ENCODE measurements at places on chromosomes 7 and 10.

DNA sequence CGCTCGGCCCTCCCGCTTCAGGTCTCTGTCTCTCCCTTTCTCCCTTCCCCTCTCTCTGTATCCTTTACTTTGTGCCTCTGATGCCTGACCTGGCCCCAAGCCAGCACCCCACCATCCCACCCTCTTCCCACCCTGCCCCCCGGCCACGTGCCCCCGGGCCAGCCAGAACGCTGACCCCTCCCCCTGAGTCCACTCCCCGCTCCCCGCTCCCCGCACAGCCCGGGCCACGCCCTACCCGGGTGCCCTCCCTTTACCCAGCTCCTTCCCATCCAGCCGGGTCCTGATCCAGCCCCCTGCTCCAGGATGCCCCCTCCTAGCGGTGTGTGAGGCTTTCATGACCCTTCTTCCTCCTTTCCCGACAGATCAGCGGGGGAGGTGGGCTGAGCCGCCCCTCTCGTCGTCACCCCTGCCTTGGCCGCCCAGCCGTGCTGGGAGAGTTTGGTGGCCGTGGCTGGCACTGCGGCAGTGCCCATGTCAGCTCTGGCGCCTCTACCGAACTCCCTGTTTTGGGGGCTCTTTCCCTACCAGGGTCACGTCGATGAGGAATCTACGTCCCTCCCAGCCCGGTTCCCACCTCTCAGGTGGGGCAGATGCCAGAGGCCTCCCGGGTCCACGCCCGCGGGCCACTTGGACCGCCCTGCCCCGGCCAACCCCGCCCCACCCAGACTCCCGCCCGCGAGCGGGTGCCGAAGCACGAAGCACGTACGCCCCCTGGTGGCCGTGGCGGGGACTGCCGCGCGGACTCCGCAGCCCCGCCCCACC is 127.4 kb downstream of the UBE2H start:
- DNase-seq: peak; percentile 80

GRCh38 chr10:101838416-101838970 is 5.1 kb downstream of the KCNIP2 start:
- no peak for DNase-seq

DNA sequence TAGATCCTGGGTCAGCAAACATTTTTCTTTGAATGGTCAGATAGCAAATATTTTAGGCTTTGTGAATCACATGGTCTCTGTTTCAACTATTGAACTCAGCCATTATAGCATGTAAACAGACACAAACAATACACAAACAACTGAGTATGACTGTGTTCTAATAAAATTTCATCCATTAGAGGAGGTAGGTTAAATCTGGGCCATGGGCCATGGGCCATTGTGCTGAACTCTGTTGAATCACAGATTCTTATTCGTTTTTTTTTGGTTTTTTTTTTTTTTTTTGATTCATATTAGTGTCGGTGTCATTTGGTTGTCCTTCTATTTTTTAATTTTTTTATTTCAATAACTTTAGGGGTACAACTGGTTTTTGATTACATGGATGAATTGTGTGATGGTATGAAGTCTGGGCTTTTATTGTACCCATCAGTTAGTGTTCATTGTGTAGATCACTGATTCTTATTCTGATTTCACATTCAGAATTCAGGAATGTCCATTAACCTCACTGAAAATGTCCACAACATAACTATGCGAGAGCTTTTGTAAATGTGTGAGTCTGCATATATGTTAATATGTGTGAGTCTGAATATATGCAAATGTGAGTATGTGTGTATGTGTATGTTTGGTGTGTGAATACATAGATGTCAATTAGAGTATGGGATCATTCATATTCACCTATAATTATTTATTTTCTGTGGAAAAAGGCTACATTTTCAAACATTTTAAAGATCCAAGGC is 443.7 kb upstream of the GRM3 start:
- no peak for DNase-seq

GRCh38 chr10:35400595-35401268 is 64.4 kb downstream of the CCNY start:
- DNase-seq: no peak

All from CD4-positive, alpha-beta T cell treated with Interleukin-4 for 1 hour (primary cell).